Endothelial cell of umbilical vein (primary cell): ENCODE measurements at places on chromosomes 11 and 22.

GRCh38 chr11:127339376-127339775 lies 338.8 kb upstream of the KIRREL3 start:
- no peak for DNase-seq

GRCh38 chr11:11346303-11346702 lies 6.7 kb downstream of the CSNK2A3 start:
- no peak for DNase-seq

GRCh38 chr11:27089746-27090145 lies 49.1 kb downstream of the BBOX1 start:
- no peak for DNase-seq

GRCh38 chr11:66467756-66468155 lies 1.1 kb downstream of the PELI3 start:
- no peak for DNase-seq

GRCh38 chr11:70024036-70024772 lies 53.9 kb upstream of the ANO1 start:
- no peak for DNase-seq

DNA sequence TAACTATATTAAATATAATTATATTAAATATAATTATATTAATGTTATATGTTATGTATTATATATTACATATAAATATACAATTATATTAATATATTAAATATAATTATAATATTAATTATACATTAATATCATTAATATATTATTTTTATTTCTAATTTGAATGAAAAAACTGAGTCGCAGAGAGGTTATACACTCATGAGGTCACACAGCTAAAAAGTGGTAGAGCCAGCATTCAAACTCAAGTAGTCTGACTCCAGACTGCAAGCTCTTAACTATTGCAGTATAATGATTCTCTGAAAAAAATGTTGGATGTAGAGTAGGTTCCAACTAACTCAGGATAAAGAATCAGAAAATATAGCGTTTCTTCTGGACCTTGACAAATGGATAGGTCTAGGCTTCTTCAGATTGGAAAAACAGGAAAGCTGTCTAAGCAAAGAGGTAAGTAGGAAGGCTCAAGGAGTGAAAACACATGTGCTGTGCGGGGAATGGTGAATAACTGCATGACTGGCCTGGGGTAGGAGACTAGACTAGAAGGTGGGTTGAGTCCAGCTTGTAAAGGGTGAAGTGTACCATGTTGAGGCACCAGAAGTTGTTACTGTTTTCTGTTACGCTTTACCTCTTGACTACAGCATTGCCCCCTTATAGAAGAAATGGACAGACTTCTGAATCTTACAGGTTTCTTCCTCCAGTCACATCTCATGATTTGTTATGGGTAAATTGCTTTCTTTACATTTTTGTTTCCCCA lies 80.3 kb downstream of the TRIM44 start:
- DNase-seq = no peak
